ENCODE measurements at places on chromosomes 12 and 14. TPM values are rescaled to one million over a fixed set of nuclear protein-coding genes. Genes with fewer than 3 reads are reported as not detected.

The ALDH6A1 gene
- 70.5 TPM for total RNA-seq

The ESYT1 gene
- 178 TPM for total RNA-seq

The PDZRN4 gene
- 55.3 TPM for total RNA-seq

The PMEL gene
- total RNA-seq: 4.7 TPM

The TROAP gene
- not detected for total RNA-seq

The DHH gene
- total RNA-seq: 0.54 TPM

The DNAH10 gene
- not detected for total RNA-seq

DNA sequence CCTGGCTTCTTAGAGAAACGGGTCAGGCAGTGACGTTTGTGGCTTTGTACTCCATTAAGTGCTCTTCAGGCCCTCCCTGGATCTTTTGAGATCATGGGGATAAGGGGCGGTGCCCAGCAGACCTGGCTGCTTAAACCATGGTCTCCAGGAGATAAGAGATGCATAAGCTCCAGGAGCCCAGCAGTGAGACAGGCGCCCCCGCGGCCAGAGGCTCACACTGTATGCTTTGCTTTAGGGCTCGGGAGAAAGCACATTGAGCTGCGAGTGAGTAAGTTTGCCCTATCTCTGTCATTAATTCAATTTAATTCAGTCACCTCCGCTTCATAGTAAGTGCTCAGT lies 359.5 kb downstream of the CACNA1C start:
- ATAC-seq: no peak

- peak; percentile 76 for ATAC-seq
Observed at GRCh38 chr14:55136885-55137786, 8.1 kb downstream of the LGALS3 start.

- ATAC-seq: peak; percentile 80
Observed at GRCh38 chr12:26334621-26335124, 139.3 kb downstream of the SSPN start.

- no peak for ATAC-seq
Observed at GRCh38 chr14:24954700-24955037, 95.3 kb downstream of the STXBP6 start.

- ATAC-seq: no peak
Observed at GRCh38 chr12:104295954-104296353, 7.6 kb upstream of the EID3 start.

DNA sequence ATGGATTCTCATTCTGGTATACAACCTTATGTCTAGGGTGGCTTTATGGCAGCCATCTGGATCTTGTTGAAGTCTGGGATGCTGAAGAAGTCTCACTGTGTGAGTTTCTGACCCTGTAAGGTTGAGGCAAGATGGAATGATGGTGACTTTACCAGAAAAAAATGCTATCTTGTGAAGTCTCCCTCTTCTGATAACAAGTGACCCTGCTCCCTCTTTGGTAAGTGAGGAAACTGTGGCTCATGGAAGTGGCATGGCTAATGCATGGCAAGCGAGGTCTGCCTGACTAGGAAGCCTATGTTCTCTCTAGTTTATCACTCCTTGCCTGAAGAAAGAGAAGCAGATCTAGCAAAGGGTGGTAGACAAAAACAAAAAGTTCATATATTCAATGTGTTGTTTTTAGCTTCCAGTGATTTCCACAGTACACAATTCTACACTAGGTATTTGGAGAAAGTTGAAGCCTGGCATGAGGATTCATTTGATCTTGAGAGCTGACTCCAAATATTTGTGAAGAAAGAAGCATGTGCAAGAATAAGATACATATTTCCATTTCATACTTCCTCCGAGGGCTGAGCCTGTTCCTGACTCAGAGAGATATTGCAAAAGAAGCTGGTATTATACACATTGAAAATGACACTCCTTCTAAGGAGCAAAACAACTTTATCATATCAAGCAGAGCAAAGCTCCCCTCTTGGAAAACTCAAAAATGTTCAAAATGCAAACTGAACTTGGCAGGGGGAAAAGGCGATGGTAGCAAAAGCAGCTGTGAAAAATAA lies 63.6 kb downstream of the HELB start:
- ATAC-seq: no peak

- ATAC-seq: no peak
Observed at GRCh38 chr14:101477648-101478047, 83.6 kb upstream of the DIO3 start.

DNA sequence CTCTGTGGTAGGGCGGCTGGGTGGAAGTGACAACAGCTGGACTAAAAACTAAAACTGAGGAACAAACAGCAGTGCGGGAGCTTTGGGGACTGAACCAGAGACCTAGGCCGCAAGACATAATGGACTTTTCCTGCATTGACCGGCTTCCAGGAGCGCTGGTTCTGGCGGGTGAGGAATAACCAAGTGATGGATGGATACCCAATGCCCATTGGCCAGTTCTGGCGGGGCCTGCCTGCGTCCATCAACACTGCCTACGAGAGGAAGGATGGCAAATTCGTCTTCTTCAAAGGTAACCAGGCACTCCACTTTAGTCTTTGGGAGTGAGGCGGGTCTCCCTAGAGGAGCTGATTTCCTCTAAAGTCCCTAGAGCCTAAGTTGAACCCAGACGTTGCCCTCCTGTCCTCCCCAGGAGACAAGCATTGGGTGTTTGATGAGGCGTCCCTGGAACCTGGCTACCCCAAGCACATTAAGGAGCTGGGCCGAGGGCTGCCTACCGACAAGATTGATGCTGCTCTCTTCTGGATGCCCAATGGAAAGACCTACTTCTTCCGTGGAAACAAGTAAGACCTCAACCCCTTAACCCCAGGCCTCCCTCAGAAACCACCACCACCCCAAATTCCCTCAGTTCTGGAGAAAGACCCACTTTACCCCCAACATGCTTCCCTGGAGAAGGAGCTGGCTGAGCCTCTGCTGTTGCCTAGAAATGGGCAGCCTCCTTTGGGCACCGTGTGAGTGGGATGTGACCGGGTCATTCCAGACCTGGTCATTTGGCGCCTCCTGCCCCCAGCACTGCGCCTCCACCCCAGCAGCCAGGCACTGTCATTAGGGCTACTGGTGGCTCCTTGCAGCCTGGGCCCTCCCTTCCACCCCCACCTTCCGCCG lies 8.1 kb downstream of the MMP14 start:
- no peak for ATAC-seq

DNA sequence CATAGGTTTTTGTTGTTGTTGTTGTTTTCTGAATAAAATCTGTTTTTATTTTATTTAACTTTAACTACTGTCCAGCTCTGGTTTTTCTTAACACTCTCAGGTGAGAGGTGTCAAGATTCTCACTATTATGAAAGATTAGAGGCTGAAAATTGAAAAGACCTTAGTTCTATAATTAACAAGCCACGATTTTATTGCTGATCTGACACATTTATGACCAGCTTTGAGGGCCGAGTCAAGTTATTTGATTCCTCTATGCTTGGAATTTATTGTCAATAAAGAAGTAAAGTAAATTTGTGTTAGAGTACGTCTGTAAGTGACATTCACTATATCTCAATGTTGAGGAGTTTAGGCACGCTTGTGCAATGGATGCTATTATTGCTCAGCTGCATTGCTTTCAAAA lies 808.8 kb downstream of the GALC start:
- no peak for ATAC-seq

DNA sequence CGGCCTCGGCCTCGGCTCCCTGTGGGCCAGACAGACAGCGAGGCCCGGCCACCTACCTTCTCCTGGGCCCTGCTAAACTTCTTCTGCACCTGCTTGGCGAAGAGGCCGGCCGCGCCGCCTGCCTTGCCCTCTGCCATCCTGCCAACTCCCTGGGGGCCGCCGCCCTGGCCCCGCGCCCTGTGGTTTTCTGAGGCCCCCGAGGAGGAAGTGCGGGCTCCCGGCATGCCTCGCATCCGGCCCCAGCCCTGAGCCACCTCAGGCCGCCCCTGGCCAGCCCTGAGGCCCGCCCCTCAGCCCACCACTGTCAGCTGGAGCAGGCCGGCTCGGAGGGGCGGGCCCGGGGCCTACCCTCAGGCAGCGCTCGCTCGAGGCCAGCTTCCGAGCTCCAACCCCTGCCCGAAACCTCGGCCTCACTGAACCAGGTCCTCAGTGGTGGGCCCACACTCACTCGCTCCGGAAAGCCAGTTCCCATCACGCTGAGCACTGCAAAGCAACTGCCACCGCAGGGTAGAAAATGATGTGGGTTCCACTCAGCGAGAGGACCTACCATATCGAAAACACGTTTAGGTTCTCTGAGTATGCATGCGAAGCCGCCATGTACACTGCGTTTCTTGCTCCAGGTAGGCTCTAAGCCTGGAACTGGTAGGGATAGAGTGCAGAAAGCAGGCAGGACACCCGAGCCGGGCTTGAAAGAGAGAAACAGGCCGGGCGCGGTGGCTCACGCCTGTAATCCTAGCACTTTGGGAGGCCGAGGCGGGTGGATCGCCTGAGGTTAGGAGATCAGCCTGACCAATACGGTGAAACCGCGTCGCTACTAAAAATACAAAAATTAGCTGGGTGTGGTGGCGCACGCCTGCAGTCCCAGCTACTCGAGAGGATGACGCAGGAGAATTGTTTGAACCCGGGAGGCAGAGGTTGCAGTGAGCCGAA lies at the start of gene BIN2:
Gene BIN2 (minus strand): TSS at position 209 of the 930 bp plus-strand sequence. CDS start 72 bp downstream, at position 137.
- ATAC-seq: peak; percentile 40

DNA sequence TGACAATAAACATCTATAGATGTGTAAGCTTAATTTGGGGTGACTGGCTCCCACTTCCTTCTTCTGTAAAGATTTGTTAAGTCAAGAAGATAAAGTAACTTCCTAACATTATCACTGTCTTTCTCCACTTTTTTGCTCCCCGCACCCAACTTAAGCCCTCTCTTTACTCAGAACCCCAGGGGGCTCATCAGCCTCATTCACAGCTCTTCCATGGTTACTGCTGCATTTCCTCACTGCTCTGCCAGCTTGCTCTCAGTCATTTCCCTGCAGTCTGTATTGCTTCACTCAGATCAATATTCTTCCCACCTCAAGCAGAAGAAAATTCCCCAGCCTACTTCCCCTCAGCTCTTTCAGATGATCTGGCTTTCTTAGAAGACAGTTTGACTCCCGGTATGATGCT lies 102.0 kb downstream of the PIK3C2G start:
- no peak for ATAC-seq

- ATAC-seq: no peak
Observed at GRCh38 chr12:50579757-50580267, 75.0 kb downstream of the DIP2B start.

- no peak for ATAC-seq
Observed at GRCh38 chr14:65297744-65298143, 114.8 kb upstream of the FUT8 start.

GRCh38 chr14:99809859-99810558 lies 16.8 kb downstream of the EML1 start:
- peak; percentile 57 for ATAC-seq

DNA sequence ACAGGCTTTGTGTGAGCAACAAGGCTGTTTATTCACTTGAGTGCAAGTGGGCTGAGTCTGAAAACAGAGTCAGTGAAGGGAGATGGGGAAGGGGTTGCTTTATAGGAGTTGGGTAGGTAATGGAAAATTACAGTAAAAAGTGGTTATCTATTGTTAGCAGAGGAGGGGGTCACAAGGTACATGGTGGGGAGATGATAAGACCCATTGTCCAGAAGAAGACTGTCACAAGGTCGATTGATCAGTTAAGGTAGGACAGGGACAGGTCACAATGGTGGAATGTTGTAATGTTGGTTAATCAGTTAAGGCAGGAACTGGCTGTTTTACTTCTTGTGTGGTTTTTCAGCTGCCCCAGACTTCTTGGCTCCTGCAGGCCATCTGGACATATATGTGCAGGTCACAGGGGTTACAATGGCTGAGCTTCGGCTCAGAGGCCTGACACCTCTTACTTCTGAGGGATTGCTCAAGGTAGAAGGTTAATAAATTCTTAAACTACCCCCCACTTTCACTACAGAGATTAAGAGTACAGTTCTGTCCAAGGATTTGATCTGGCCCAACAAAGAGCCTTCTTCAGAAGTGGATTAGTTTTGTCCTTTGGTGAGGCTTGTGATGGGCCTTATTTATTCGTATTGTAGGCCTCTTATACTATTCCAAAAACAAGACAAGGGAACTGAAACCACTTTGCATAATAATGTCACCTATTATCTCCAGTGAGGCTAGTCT lies 13.8 kb upstream of the DHRS4 start:
- no peak for ATAC-seq

GRCh38 chr12:14723763-14724162 lies 27.4 kb upstream of the GUCY2C start:
- ATAC-seq: peak; percentile 22

DNA sequence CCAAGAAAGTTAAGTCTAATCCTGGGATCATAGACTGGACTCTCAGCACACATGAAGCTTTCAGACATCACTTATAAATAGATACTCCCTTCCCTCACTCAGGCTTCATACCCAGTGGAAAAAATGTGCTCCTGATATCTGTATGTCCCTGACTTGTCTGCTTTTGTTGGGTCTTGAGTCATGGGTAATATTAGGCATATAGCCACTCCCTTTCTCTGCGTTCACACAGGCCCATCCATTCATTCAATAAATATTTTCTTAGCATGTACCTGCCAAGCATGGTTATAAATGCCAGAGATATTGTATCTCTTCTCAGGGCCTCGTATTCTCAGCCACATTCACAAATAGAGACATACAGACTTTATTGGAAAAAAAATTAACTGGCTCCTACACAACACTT lies 43.5 kb downstream of the COX16 start:
- ATAC-seq: no peak

- peak; percentile 40 for ATAC-seq
Observed at GRCh38 chr14:67622675-67623074, 3.0 kb downstream of the ARG2 start.

DNA sequence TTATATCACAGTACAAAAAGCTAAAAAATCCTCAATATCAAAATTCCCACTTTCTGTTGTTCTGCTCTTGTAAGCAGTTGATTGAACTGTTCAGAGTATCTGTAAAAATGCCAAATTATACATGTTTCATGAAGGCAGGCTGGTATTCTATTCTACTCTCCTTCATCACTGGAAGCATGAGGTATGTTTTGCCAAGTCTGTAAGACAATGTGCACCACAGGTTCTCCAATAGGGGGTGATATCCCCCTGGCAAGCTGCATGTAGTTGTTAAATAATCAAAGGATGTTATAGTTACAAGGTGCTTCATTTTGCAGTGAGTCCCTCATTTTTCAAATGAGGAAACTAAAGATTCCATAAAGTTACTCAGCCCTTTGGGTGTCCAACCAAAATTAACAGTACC lies 15.1 kb upstream of the NEK9 start:
- ATAC-seq: no peak

DNA sequence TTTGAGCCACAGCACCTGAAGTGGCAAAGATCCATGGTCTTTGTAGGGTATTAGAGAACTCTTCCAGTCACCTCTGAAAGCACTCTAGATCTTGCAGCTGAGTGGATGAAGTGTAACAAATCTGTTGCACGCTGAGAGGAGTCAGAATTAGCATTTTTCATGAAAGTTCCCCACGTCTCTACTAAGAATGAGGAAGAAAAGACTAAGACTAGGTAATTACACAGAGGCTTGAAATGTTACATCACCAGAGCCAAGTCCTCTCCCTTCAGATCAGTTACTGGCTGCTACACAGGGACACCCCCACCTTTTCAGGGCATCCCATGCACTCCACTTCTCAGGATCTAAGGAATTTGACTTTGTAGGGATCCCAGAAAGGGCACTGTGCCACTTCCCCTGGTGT lies 98.6 kb upstream of the FKBP4 start:
- ATAC-seq: no peak

GRCh38 chr12:44618946-44619345 lies 257.2 kb downstream of the NELL2 start:
- no peak for ATAC-seq
